ENCODE measurements at places on chromosomes 13 and 19.

- no peak for DNase-seq
These were observed 538 bp downstream of the ACP7 start for GRCh38 chr19:39084732-39085080.

- no peak for DNase-seq
These were observed 25.7 kb upstream of the VSTM2B start for GRCh38 chr19:29499921-29500590.

GRCh38 chr13:77836423-77836822, 82.2 kb downstream of the EDNRB start:
- DNase-seq: no peak

DNA sequence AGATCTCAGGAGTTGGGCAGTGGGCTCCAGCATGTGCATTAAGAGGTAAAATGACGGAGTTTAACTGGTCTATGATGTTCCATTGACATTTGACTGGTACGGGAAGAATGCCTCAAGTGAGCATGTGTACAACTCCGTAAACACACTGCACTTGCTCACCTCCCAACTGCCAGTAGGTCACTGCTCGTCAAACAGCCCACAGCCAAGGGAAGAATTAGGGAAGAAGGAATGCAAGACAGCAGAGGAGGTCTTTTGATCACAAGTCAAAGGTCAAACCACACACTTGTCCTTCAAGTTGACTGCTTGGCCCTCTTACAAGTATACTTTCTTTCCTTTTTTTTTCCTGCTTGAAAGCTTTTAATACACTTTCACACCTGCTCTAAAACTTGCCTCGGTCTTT, 236.7 kb downstream of the B3GLCT start:
- DNase-seq: no peak

- no peak for DNase-seq
These were observed 182.4 kb upstream of the UFM1 start for GRCh38 chr13:38167164-38167822.

- DNase-seq: no peak
These were observed 2.2 kb downstream of the SIGLEC6 start for GRCh38 chr19:51529301-51529700.

DNA sequence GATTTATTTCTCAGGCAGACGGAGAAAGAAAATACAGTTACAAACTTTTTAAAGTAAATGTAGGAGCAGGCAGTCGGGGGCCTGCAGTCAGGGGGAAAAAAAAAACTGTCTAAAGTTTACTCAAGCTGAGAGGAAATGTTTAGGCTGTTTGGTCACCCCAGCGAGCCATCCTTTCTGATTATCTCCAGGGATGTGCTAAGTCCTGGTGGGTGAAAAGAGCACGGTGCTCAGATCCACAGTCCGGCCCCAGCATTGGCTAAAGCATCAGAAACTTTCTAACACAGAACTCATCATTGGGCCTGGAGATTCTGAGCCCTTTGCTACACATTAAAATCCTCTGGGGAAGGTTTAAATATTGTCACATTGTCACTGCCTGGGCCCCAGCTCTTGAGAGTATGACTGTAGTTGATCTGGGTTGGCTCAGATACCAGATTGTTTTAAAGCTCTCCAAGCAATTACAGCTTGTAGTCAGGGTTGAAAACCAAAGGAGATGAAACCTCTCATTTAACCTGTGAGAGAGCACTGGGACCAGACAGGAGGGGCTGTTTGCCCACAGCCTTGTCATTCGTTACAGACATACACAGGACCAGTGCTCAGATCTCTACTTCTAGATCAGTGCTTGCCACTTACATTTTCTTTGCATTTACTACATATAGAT, 131.1 kb upstream of the HTR2A start:
- no peak for DNase-seq

GRCh38 chr13:112953591-112954487, 15.2 kb upstream of the MCF2L start:
- no peak for DNase-seq

Measured in AG04450 (cell line).